Upper lobe of right lung (tissue), 1 donor: ENCODE measurements at places on chromosomes 13 and 19.

DNA sequence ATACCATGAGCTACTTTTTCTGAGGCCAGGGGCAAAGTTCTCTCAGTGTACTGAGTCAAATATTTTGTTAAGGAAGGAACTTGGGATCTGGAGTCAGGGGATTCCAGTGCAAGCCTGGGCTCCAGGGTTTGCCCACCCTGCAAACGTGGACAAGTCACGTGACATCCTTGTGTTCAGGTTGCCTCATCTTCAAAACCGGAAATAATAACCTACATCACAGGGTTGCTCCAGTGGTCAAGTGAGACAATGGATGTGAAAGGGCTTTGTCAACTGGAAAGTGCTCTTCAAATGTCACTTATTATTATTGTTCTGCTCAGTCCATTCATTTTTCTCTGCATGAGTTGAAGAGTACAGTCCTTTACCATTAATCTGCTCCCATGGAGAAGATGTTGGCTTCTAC lies 414.9 kb downstream of the COG6 start:
- DNase-seq = no peak

- no peak for DNase-seq
Observed at GRCh38 chr13:107669391-107669993, 545.8 kb downstream of the LIG4 start.

DNA sequence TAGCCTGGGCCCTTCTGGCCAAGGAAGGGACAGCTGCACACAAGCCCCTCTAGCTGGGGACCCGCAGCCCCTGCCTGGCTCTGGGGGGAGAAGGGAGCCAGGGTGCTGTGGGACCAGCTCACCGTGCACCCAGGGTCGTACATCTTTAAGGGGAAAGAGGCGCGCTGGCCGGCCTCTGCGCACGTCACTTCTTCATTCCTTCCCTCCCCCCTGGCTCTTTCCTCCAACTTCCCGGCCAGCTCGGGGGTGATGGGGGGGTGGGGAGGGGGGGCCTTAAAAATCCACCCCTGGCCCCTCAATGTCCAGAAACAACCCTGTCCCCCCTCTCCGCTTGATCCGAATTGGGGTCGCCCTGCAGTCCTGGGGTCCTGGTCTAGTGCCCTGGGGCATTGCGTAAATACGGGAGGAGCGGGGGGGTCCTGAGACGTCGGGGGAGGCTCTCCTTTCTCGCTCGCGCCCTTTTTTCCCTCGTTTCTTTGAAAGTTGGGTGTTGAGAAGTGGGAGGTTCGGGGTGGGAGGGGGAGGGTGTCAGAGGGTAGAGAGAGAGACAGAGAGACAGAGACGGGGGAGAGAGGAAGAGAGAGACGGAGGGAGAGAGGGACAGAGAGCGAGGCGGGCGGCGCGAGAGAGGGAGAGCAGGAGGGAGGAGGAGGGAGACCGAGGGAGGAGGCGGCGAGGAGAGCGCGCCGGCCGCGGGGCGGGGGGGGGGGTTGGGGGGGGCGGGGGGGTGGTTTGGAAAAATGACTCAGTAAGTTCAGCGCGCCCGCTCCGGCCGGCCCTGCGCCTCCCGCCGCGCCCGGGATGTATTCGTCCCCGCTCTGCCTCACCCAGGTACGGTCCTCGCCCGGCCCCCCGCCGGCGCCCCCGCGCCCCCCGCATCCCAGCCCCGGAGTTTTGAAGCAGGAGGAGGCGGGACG lies at the start of gene NFIC:
NFIC (plus strand) TSS at position 748 of the 917 bp plus-strand sequence; CDS start at position 802, 54 bp downstream.
- DNase-seq = peak; percentile 90

- peak; percentile 74 for DNase-seq
Observed at GRCh38 chr19:2455851-2456570, 748 bp downstream of the LMNB2 start.

GRCh38 chr13:41179593-41180250 lies 14.6 kb downstream of the KBTBD7 start:
- DNase-seq = no peak

- DNase-seq = no peak
Observed at GRCh38 chr13:29817604-29818378, 32.6 kb downstream of the UBL3 start.

DNA sequence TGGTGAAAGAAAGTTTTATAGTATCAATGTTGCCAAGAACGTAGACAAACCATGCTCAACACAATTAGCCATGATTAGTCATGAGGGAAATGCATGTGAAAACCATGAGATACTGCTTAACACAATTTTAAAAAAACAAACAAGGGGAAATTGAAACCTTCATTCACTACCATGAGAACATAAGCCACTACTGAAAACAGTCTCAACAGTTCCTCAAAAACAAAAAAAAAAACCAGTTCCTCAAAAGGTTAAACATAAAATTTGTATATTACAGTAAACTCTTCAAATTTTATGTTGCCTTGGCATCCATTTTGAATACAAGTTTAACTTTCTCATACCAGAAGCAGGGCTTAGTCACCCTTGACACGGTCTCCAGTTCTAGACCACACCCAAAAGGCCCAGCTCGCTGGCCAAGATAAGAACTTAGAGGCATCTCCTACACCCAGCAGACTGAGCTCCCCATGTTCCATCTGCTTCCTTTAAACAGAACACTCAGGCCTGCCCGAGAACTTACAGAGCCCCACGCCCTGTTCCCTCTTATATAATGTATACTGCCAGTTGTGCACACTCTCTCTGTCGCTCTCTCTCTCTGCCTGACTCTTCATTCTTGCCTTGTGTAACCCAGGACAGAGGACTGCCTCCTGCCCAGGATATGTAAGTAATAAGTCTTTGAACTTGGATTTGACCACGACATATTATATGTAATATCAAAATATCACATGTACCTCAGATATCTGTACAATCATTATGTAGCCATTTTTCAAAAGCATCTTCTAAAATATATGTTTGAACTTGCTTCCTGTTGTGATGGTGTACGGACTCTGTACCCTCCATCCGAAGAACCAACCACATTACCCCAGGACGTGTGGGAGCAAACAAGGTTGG lies 67.4 kb downstream of the STK24 start:
- peak; percentile 64 for DNase-seq

- DNase-seq = no peak
Observed at GRCh38 chr13:108268466-108269112, 929 bp upstream of the TNFSF13B start.

- DNase-seq = no peak
Observed at GRCh38 chr13:28585561-28585960, 73.4 kb upstream of the POMP start.

- no peak for DNase-seq
Observed at GRCh38 chr19:30307191-30307974, 64.8 kb upstream of the ZNF536 start.

DNA sequence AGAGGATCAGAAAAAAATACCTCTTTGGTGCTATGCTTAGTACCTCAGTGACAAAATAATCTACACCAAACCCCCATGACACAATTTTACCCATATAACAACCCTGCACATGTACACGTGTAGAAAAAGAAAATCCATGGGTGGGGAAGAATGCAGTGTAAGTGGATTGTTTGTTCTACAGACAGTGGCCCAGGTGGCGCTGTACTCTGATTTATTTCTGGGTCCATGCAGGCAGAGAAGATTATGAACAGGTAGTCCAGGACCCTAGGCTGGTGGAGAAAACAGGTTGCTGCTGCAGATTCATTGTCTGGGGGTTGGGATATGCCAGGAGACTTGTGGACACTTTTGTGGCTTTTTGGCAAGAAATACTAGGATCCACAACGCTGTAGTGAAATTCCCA lies 9.1 kb downstream of the ZNF100 start:
- no peak for DNase-seq

DNA sequence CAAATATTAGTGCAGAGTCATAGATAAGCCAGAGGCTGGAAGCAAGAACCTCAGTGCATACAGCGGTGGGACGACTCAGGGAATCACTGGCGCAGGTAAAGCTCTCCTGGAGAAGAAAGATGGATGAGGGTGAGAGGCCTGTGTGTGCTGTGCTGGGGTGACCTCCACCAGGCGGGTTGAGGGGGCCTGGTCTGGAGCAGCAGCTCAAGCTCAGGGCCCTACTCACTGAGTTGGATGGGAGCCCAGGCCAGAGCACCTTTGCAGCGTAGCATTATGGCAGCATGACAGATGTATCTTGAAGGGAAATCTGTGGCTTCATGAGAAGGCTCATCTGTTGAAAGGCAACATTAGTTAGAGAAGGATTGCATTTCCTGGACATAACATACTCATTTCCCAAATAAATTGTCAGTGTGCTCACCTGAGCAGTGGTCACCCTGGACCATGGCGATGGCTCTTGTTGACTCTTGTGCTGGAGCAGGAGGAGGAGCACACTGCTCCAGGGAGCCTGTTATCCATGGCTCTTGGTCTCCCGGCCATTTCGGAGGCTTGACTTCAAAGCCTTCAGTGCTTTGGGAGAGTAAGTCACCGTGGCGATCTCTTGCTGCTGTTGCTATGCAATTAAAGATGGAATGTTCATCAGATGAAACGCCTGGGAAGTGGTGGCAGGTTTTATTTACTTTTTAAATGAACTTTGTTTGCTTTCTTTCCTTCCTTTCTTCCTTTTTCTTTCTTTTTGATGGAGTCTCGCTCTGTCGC lies 25.0 kb downstream of the HNRNPM start:
- DNase-seq = no peak

- DNase-seq = no peak
Observed at GRCh38 chr13:22517544-22517943, 663.2 kb upstream of the SGCG start.

DNA sequence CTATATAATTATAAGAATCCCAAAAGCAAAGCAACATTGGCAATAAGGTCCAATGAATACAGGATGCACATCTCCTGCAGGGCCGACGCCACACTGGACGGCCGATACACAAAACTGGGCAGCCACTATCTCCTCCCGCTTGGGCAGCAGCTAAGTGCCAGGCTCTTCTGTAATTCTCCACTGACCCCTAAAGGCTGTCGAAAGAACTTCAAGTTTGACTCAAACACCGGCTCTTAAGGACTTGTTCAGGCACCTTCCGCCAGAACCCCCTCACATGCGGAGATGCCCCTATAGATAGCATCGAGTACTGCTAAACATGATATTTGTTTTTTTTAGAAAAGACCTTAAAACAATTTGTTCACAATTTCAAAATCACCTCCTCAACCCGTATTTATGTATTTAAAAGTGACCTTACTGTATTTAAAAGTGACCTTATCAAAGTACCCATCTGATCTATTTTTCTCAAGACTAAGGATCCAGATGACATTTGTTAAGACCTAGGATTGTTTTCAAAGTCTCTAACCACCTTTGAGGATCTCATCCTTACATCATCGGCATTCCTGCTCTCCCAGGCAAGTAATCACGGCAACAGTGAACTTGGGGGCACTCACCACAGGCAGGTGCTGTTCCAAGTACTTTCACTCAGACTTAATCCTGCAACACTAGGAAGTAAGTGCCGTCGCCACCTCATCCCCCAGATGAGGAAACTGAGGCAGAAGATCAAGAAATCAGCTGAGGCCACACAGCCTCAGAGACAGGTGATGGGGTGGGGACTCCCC lies 77.8 kb downstream of the TUBGCP3 start:
- no peak for DNase-seq

- DNase-seq = no peak
Observed at GRCh38 chr19:33417751-33418150, 44.2 kb downstream of the CEBPG start.

DNA sequence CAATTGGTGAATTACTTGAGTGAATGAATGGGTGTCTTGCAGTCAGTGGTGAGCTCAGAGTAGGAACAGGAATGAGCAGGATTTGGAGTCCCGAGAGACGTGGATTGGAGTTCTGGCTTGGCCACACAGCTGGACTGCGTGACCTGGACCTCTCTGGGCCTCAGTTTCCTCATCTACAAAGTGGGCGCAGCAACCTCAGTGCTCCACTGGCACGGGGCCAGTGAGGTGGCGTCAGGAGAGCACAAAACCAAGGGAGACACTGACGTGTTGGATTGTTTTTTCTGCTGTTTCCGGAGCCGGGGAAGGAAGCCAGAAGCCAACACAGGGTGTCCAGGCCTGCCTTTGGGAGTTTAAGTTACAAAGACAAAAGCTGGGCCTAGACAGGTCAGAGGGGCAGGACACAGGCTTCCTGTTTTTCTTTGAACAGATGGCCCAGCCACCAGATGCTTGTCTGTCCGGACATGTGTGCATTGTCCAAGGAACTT lies 6.5 kb upstream of the DOCK6 start:
- no peak for DNase-seq

DNA sequence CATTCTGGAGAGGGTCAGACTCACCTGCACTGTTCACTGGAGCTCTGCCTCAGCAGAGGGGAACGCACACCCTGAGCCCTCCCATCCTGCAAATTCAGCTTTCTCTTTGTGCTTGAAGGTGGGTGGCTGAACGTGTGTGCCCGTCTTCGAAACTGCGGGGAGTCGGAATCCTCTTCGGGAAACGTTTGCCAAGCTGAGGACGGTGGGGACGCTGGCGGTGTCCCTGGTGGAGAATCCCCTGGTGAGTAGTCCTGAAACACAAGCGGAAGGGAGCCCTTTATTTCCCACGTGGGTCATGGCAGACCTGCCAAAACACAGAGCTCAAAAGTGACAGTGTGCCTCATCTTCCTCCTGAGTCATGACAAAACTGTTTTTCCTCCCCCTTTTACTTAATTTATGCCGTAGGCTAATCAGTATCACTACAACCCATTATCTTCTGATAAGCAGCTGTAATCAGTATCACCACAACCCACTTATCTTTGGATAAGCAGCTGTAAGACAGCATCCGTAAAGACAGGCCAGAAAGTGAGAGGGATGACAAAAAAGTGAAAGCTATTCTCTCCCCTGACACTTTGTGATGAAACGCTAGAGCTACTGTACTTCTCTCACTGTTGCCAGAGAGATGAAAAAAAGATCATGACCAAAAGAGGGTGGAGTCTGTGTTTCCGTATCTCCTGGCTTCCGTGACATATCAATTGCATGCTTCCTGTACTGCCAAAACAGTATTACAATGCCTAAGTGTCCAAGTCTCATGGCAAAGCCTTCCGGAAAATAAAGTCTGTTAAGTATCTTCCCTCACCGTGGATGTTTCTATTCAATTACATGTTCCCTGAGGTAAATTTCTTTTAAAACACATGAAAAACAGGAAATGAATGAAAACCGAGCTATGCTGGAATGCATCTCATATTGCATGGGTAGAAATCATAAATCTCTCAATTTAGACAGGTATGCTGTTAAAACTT lies 155.5 kb downstream of the TBC1D4 start:
- DNase-seq = no peak

DNA sequence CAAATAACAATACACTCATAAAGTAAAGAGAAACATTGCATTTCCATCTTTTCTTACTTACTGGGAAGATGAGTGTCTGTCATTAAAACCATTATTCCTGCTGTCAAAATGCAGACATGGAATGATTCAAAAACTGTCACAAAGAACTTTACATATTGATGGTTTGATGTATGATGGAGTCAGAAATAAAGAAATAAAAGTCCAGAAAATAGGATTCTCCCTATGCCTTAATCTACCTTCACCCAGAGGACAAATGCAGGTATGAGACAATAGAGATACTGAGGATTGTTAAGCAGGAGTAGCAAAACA lies 656.1 kb downstream of the TBC1D4 start:
- DNase-seq = no peak

DNA sequence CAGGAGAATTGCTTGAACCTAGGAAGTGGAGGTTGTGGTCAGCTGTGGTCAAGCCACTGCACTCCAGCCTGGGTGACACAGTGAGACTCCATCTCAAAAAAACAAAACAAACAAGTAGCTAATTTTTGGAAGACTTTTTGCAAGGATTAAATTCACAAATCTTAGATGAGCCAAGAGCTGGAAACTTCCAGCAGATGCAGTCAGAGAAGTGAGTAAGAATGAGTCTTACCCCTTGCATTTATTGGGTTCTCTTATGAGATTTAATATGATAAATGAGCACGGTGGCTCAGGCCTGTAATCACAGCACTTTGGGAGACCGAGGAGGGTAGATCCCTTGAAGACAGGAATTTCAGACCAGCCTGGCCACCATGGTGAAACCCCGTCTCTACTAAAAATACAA lies 44.9 kb upstream of the NBEA start:
- DNase-seq = no peak
